Suppressor macrophage treated with lipopolysaccharide for 4 hours (primary cell): ENCODE measurements at places on chromosomes 4 and X.

- no peak for DNase-seq
These were observed 1632.9 kb upstream of the TENM3 start for GRCh38 chr4:180610324-180610723.

- DNase-seq: no peak
These were observed 53.8 kb upstream of the ABCG2 start for GRCh38 chr4:88212253-88212561.

DNA sequence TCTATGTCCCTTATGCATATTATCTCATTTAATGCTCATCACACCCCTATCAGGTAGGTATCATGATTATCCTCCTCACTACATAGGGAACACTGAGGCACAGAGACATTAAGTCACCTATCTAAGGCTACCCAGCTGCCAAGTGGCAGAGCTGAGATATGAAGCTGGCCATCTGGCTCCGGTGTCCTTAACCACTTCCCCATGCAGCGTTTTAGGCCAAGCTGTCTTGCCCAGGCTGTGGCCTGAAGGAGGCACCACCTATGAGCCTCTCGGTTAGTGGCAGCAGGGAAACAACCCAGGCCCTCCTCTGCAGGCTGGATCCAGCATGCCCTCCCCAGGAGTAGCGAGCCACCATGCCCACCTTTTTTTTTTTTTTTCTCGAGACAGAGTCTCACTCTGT lies 16.3 kb downstream of the PJA1 start:
- no peak for DNase-seq

DNA sequence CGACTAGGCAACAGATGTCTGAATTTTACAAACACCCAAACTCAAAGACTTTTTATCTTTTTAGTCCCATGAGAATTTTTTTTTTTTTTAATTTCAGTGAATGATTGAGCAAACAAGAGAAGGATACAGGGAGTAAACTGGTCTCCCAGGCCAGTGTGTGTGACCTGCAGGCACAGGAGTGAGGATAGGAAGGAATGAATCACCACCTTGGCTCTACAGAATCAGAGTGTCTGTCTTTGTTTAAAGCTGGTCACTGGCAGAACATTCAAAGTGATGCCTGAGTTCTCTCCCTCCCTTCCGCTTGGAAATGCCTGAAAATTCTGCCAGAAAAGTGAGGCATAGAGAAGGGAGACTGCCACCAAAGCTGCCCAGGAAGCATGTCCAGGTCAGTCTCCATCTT lies 69.5 kb downstream of the PARM1 start:
- DNase-seq: no peak

GRCh38 chrX:15749642-15750610 lies 11.9 kb downstream of the CA5B start:
- peak; percentile 58 for DNase-seq

- no peak for DNase-seq
These were observed 119.0 kb upstream of the UGT8 start for GRCh38 chr4:114479595-114479994.

GRCh38 chr4:155509555-155509954 lies 132.8 kb upstream of the MAP9 start:
- DNase-seq: peak; percentile 57

GRCh38 chr4:182768838-182769237 lies 148.3 kb downstream of the DCTD start:
- DNase-seq: no peak

DNA sequence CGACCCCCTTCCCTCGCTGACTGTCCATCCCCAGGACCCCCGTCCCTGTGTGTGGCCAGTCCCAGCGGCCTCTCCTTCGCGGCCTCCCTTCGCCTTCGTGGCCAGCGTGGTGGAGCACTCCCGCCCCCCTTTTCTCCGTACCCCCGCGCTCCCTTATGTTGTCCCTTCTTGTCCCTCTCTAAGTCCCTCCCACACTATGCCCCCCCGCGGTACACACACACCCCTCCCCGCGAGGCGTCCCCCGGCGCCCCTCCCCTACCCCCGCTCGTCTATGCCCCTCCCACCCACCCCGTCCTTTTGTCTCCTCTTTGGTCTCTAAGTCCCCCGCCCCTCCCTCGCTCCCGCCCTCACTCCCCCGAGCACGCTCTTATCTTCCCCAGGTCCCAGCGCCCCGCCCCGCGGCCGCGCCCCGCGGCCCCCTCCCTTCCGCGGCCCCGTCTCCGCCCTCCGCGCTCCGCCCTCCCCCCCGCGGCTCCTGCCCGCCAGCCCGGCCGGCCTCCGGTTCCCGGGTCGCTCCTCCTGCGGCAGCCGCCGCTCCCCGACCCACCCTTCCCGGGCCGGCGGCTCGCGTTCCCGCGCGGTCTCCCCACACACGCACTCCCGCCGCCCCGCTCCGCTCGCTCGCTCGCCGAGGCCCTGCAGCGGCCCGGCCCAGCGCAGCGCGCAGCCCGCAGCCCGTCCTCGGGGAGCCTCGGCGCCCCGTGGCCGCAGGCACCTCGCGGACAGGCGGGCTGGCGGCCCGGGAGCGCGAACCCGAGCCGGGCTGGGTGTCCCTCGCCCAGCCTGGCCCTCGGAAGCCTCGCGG lies 26.3 kb downstream of the UTP14A start:
- peak; percentile 73 for DNase-seq

GRCh38 chrX:68694435-68695205 lies 47.2 kb downstream of the STARD8 start:
- no peak for DNase-seq

GRCh38 chrX:105618393-105619101 lies 203.8 kb upstream of the NRK start:
- no peak for DNase-seq

- no peak for DNase-seq
These were observed 28.6 kb downstream of the CBR4 start for GRCh38 chr4:168981460-168981859.

GRCh38 chr4:86058621-86059020 lies 301.2 kb downstream of the MAPK10 start:
- no peak for DNase-seq

- peak; percentile 66 for DNase-seq
These were observed 2.9 kb downstream of the ANTXR2 start for GRCh38 chr4:80069837-80070731.

DNA sequence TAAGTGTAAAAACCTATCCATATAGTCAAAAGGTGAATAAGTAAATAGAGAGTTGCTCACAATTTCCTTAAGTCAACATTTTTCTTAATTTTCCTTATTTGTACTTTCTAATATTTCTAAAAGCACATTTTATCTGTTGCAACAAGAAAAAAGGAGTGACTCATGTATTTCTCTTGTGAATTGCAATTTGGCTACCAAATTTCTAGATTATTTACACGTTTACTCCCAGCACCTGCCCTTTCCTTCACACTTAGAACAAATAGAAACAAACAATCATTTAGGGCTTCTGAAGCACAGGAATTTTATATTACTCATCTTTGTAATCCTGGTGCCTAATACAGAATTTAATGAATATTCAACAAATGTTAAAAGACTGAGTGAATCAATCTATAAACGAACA lies 22.2 kb downstream of the BTC start:
- DNase-seq: no peak

GRCh38 chr4:140027101-140027500 lies 126.9 kb downstream of the MAML3 start:
- DNase-seq: peak; percentile 45

DNA sequence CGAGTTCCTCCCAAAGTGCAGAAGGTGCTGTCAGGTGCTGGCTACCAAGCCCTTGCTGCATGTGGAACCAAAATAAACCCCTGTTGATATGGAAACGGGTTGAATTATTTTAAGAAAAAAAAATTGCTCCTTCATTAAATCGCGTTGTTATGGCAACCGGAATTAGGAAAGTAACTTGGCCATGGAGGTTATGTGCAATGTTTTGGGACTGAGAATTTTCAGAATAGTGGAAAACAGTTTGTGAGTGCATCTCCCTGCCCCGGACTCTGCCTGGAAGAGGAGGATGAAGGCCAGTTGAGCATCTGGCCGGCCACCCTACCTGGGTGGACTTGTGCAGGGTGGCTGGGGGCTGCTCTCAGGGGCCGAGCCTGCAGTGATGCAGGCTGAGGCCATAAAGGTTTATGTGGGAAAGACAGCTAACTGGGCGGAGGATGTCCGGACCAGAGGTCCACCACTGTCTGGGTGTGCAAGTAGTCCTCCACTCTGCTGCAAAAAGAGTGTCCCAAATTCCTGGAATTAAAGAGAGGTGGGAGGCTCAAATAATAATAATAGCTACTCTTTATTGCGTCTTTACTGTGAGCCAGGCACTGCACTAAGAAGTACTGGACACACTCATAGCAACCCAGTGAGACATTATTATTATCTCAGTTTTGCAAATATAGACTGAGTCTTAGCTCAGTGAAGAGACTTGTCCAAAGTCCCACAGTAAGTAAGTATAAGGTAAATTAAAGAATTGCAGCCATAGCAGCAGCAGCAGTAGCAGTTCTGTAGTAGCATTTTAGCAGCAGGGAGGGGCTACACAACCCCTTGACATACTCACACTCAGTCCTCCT lies 20.6 kb downstream of the RTL5 start:
- DNase-seq: no peak

- no peak for DNase-seq
These were observed 75.8 kb downstream of the TSPAN7 start for GRCh38 chrX:38636949-38637819.

DNA sequence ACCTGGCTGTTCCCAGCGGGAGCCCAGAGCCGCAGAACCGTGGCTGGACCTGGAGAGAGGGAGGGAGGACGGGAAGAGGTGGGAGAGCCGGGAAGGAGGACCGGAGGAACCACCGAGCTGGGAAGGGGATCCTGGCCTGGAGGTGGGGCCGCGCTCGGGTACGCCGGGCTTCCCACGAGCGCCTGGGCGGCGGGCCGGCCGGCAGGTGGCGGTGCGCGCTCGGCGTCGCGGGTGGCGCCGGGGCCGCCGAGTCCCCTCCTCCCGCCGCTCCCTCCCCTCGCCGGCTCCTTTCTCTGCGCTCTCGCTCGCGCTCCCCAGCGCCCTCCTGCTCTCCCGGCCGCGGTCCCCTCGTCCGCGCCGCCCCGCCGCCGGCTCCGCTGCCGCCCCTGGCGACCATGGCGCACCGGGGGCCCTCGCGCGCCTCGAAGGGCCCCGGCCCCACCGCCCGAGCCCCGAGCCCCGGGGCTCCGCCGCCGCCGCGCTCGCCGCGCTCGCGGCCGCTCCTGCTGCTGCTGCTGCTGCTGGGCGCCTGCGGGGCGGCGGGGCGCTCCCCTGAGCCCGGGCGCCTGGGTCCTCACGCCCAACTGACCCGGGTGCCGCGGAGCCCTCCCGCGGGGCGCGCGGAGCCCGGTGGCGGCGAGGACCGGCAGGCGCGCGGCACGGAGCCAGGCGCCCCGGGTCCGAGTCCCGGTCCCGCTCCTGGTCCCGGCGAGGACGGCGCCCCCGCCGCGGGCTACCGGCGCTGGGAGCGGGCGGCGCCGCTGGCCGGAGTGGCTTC lies at the start of gene SORCS2:
SORCS2 (plus strand) TSS at position 287 of the 778 bp plus-strand sequence.
- peak; percentile 47 for DNase-seq

- DNase-seq: no peak
These were observed 74.8 kb downstream of the IRF2 start for GRCh38 chr4:184399512-184399908.

DNA sequence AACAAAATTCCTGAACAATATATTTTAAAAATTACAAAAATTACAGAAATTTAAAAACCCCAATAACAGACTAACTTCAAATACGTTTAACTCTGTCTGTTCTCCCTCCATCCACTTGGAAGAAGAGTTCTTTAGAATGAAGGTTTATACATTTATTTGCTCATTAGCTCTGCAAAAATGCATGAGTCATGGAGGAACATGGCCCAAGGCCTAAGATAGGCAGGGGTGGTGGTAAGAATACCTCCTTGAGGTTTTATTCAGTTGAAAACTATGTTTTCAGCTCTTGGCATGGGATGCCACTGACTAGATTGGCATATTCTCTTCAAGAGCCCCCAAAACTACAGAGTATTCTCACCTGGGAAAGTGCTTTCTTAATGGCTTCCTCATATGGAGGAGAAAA lies 8.8 kb upstream of the LRRC66 start:
- no peak for DNase-seq

DNA sequence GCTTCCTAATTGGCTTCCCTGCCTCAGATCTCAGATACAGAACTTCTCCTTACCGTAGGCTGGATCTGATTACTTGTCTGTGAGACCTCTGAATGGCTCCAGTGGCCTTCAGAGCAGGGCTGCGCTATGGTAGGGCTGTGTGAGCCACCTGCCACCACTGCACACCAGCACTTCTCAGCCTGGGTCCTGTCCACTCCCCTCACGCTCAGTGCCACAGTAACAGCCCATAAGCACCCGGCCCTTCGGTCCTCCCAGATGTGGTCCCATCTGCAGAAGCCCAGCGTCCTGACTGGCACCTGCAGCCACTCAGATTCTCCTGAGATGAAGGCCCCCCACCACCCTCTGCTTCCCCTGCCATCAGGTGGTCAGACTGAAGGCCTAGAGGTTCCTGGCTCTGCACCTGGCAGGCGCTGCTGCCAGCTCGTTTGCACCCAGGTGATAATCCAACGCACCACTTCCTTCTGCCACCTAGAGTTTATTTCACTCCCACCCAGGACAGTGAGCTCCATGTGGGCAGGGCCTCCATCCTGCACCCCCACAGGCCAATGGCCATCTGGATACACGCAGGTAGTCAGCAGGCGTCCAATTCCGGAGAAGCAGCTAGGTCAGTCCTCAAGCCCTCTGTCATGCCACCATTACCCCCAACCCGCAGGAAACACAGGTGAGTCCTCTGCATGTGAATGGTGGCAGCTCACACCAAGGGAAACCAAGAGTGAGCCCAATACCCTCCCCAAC lies 5.4 kb downstream of the WDR1 start:
- DNase-seq: no peak

DNA sequence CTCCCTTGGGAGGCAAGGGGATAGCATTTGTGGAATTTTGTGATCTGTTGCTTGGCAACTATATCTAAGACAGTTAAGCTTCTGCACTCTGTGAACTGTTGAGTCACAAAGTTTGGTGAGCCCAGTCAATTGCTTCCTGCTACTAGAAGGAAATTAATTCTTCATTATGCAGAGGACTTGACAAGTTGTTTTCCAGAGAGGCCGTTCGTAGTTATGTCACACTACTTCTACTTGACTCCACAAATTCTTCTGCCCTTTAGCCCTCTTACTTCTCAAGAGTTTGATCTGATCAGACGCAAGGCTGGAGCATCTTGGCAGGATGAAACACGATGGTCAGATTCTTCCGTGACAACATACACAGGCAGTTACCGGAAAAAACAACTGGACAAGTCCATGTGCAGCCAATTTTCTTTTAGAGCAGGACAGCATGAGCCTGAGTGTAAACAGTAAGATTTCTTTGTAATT lies at the start of gene C4orf51:
C4orf51 (plus strand) TSS at position 156 of the 465 bp plus-strand sequence; CDS start at position 214, 58 bp downstream.
- no peak for DNase-seq

- DNase-seq: no peak
These were observed 1822.2 kb downstream of the STIM2 start for GRCh38 chr4:28682847-28683246.

DNA sequence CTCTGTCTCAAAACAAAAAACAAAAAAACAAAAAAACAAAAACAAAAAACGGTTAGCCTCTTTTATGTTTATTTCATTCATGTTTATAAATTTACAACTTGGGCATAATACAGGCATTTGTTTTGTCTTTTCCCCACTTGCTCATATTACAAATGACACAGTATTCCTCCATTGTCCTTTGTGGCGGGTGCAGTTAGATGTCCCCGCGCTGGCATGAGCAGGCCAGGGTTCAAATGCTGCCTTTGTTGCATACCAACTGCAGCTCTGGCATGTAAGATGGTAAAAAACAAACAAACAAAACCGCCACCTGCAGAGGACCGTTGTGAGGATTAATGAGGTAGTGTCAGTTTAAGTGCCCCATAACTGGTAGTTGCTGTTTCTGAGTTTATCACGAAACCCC lies 16.1 kb upstream of the HPF1 start:
- no peak for DNase-seq

- DNase-seq: no peak
These were observed 249.9 kb upstream of the MAB21L2 start for GRCh38 chr4:150332086-150332485.

GRCh38 chrX:135520022-135520552 lies 373 bp upstream of the INTS6L start:
- DNase-seq: no peak
